ENCODE measurements at places on chromosomes 3 and 15. TPM values are rescaled to one million over a fixed set of nuclear protein-coding genes. Genes with fewer than 3 reads are reported as not detected.

DNA sequence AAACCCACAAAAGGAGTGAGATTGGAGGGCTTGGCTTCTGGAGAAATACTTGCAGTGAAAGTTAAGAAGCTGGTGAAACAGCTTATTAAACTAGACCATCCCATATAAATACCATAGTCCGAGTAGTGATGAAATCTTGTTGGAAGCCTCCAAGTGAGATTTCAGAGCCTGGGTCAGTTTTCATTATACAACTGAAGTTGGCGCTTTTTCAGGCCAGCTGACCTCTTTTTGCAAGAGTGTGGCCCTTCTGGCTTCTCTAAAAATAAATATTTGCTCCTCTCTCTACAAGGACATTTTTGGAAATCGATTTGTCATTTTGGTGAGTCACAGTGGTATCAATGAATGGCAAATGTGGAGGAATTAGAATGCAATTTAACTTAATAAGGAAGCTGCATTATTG lies 51.2 kb upstream of the THRB start:
- peak; percentile 10 for DNase-seq

- DNase-seq: peak; percentile 35
Measured at GRCh38 chr15:70248116-70249025, 150.7 kb upstream of the TLE3 start.

- DNase-seq: no peak
Measured at GRCh38 chr15:27662892-27663291, 436.2 kb downstream of the OCA2 start.

- DNase-seq: no peak
Measured at GRCh38 chr15:87021751-87022150, 942.1 kb downstream of the AGBL1 start.

DNA sequence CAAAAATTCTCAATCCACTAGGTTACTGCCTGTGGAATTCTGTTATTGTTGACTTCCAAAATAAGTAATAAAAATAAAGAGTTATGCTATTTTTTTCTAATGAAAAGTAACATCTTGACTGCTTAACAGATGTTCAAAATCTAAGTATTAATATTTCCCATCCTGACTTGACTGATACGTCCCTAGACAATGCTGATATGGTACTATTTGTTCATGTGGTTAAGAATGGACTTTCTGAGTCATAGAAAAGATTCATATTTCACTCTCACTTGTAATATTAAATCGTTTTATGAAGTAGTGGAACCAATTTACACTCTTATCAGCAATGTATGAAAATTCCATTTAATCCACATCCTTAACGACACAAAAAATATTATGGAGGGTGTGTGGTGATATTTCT lies 104.8 kb upstream of the PLSCR5 start:
- no peak for DNase-seq

- DNase-seq: no peak
Measured at GRCh38 chr15:78938658-78939488, 6.0 kb downstream of the CTSH start.

- no peak for DNase-seq
Measured at GRCh38 chr3:57911593-57911992, 96.6 kb upstream of the FLNB start.

GRCh38 chr3:168342946-168343850 lies 247.5 kb upstream of the GOLIM4 start:
- DNase-seq: no peak

- DNase-seq: no peak
Measured at GRCh38 chr3:123449997-123450604, 1.2 kb upstream of the ADCY5 start.

GRCh38 chr3:5017925-5018531 lies 38.8 kb downstream of the BHLHE40 start:
- DNase-seq: peak; percentile 69

- DNase-seq: peak; percentile 63
Measured at GRCh38 chr3:141875893-141876380, 506 bp upstream of the ATP1B3 start.

GRCh38 chr15:39320886-39321285 lies 260.0 kb upstream of the THBS1 start:
- DNase-seq: peak; percentile 54

DNA sequence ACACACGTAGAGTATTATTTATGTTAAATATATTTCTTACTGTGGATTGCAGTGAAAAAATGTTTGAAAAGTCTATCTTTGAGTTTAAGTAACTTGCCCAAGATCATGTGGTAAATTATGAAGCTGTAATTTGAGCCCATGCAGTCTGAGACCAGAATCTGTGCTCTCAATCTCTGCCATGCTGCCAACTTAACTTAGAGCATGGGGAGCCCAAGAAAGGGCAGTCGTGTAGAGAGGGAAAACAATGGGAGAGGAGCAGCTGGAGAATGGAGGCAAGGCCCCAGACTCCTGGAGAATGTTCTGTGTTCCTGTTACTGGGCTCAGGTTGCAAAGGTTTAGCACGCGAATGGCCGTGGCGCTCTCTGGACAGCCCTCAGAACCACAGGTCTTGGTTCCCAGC lies 311.6 kb upstream of the RASGRP1 start:
- no peak for DNase-seq

DNA sequence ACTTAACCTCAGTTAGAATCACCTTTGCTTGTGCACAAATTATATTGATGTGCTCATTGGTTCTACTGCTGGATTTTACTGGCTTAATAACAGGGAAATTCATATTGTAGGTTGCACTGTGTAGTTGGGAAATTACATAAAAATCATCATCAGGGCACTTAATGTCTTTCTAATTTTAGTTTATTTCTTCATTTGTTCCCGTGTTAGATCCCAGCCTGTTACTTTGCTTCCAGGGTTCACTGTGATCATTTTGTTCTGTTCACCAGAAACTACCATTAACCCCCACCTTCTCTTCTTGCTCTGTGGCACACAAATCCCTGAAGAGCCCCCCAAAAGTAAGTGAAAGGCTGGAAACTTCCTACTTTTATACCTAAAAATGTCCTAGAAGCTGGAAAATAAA lies 80.4 kb downstream of the RARB start:
- DNase-seq: no peak

DNA sequence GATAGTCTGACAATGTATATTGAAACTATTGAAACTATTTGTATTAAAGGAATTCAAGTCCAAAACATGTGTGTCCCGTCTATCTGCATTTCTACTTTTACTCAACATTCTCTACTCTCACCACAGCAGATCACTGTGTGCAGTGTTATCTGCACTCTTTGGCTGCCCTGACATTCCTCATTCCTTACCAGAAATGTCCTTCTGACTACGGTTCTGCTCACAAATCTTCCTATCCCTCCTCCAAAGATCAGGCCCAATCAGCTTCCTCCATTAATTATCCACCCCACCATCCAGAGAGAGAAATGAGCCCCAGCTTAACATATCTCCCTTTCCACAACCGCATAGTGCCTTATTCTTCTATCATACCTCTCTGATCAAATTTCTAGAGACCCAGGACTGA lies 94.7 kb downstream of the TBL1XR1 start:
- no peak for DNase-seq

GRCh38 chr3:78879295-78879860 lies 888.4 kb downstream of the ROBO1 start:
- no peak for DNase-seq

DNA sequence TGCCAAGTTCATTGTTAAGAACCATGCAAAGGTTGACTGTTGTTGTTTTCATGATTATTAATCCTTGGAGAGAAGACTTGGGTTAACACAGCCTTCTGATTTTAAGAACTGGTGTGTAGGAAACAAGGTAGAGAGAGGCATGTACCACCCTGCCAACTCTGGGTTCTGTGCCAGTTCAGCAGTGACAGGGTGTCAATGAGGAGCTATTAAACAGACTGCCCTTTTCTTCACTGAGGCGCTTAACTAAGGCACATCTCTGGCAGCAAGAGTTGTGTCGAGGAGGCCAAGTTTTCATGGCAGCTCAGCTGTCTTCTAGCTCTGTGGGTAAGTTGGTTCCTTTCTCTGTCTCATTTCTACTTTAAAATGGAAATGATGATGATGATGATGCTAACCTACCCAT lies 117.6 kb downstream of the FEZF2 start:
- DNase-seq: no peak

DNA sequence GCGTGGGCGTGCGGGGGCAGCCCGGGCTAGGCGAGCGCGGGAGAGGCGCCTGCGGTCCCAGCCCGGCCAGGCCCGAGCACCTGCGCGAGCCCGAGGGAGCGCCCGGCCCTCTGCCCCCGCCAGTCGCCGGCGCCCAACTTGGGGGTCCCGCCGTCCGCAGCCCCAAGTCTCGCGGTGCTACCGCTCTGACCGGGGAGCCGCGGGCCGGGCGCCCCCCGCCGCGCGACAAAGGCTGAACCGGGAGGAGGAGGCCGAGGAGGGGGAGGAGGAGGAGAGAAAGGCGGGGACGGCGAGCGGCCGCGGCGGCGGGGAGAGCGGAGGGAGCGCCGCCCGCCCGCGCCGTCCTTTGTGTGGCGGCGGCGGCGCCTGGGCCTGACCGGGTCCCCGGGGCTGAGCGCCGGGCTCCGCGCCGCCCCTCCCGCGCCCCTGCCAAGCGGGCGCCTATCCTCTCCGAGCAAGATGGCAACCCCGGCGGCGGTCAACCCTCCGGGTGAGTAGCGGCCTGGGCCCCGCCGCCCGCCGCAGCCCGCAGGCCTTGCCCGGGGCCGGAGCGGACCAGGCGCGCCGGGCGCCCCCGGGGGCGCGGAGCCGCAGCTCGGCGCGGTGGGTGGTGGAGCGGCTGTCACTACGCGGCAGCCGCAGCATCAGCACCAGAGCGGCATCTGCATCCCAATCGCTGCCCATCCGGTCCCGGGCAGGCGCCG lies at the start of gene ARNT2:
Gene ARNT2 (plus strand): TSS at position 326 of the 704 bp plus-strand sequence. CDS start 134 bp downstream, at position 460.
- no peak for DNase-seq

- no peak for DNase-seq
Measured at GRCh38 chr3:7646851-7647250, 785.9 kb downstream of the GRM7 start.

- DNase-seq: no peak
Measured at GRCh38 chr3:2614578-2614977, 495.6 kb downstream of the IL5RA start.

DNA sequence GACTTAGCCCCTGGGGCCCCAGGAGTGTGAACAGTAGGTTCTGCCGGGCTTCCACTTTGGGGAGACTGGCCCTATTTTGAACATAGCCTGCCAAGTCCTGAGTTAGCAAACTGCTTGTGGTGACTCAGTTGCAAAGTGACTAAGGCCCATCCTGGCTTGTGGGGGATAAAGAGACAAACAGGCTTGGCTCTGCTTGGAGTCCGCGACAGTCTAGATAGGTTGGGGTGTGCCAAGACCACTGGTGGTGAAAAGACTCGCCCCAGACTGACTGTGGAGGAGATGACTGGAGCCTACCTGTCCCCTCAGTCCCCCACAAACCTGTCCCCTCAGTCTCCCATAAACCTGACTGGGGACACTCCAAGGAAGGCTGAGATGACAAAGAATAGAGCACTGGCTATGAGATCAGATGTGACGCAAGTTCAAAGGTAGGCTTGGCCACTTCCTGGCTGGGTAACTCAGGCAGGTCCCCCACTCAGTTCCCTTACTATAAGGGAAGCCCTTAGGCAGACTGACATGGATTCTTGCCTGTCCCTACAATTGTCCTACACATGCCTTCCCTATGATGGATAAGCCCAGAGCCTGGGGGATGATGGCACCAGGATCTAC lies 4.3 kb downstream of the DNASE1L3 start:
- peak; percentile 16 for DNase-seq

DNA sequence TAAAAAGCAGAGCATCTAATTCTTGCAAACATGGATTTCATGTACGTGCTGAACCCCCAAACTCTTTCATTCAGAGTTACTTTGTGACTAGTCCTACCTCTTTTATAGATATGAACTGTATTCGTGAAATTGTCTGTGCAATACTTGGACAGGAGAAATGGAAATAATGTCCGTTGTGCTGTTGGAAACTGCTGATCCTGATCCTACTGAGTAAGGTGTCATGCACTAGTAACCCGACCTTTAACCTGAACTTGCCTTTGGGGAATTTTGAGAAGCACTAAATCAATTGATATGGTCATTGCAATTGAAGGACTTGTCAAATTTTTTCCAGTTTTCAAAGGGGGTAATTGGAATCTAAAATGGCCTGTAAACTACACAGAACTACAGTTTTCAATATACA lies 856.4 kb downstream of the ROBO1 start:
- DNase-seq: no peak

DNA sequence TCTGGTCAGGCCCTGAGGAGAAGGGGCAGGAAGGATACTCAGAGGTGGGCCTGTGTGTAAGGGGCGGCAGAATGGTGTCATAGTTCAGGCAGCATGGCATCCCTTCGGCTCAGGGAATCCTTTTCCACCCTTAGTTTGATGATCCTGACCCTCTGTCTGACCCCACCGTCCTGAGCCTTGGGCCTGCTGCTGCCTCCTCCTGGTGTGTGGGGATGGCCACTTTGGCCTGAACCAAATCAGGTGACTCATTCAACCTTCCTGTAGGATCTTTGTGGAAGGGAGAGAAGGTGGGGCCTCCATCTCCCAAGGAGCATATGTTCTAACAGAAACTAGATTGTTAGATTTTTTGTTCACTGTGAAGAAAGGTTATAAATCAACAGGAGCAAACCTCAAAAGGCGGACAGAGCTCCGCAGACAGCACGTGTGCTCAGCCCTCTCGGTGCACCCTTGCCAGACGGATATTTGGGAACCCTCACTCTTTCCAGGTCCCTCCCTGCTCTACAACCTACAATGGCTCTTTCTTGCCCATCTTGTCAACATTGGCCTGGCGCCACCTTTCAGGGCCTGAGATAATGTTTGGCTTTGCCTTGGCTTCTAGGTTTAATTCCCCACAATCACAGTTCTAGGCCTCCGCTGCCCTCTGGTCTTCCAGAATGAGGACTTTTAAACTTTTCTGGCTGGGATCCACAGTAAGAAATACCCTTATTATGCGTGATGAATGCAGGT lies 21.7 kb downstream of the THSD4 start:
- DNase-seq: peak; percentile 43

DNA sequence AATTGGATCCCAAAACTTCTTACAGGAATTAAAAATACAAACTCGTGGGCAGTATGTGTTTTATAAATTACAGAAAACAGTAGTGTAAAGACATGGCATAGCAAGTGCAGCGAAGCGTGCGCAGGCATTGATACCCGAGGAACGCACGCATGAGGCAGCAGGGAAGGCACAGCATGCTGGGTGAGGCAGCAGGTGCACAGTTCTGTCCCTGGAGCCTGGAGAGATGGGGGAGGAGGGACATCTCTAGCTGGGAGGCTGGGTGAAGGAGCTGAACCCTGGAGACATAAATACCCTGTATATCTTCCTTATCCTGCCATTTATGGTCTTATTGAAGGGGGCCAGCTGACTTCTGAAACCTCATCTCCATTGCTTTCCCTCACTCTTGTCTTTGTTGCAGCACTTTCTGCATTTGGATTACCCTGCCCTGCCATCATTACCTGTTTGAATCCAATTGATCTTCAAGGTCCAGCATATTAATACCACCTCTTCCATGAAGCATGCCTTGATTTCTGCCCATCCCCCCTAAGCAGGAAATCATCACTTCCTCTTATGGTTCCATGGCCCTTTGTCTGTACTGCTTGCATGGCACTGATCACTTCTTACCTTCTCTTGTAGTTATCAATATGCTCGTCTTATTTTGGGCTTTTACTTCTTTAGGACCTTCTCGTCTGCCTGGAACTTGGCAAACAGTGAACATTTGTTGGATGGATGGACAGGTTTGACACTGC lies 20.5 kb downstream of the LPP start:
- DNase-seq: no peak

MCTP2 gene
- 27.0 TPM for total RNA-seq

IL16 gene
- total RNA-seq: 0.06 TPM

FOXL2 gene
- total RNA-seq: 0.06 TPM

PRICKLE2 gene
- 3.1 TPM for total RNA-seq

HRH1 gene
- total RNA-seq: 1.9 TPM

EXD1 gene
- 0.12 TPM for total RNA-seq

PLAAT1 gene
- total RNA-seq: 11.6 TPM

RBP2 gene
- total RNA-seq: not detected

SLC28A2 gene
- not detected for total RNA-seq

GPR62 gene
- not detected for total RNA-seq

TEX55 gene
- not detected for total RNA-seq

ABHD5 gene
- 18.4 TPM for total RNA-seq
